ENCODE measurements at places on chromosomes 2 and 18.

- H3K36me3 ChIP-seq, result no peaks in the 10 kb centered on the region
- no peak overlapping the region for H3K4me3 ChIP-seq
- H3K27me3 ChIP-seq, result peaks cover 28% of the 10 kb centered on the region
- no peaks in the 10 kb centered on the region for H3K4me1 ChIP-seq
These were observed 14.1 kb downstream of the MRO start for GRCh38 chr18:50805732-50806131.

DNA sequence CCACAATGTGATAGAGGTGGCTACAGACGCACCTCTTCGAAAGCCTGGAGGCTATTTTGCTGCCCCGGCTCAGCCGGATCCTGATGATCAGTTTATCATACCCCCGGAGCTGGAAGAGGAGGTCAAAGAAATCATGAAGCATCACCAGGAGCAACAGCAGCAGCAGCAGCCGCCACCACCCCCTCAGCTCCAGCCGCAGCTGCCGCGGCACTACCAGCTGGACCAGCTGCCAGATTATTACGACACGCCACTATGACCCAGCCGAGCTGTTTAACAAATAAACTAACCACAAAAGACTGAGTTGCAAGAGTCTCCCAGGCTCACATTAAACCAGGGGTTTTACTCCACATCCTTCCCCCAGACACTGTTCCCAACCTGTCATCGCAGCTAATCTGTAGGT, 263.8 kb downstream of the PHLPP1 start:
- no peak overlapping the region for H3K27ac ChIP-seq
- H3K4me1 ChIP-seq, result peaks cover 9% of the 10 kb centered on the region
- H3K4me3 ChIP-seq, result no peak overlapping the region

GRCh38 chr2:37795938-37796337, 124.5 kb upstream of the CDC42EP3 start:
- no peak overlapping the region for H3K27ac ChIP-seq
- no peaks in the 10 kb centered on the region for H3K27me3 ChIP-seq
- H3K4me3 ChIP-seq, result no peak overlapping the region
- DNase-seq, result no peak
- H3K4me1 ChIP-seq, result peaks cover 12% of the 10 kb centered on the region
- no peaks in the 10 kb centered on the region for H3K36me3 ChIP-seq

- H3K4me1 ChIP-seq, result no peaks in the 10 kb centered on the region
- H3K4me3 ChIP-seq, result no peak overlapping the region
- no peaks in the 10 kb centered on the region for H3K27me3 ChIP-seq
- H3K36me3 ChIP-seq, result peaks cover 2% of the 10 kb centered on the region
- no peak for DNase-seq
These were observed 413.7 kb upstream of the RGPD4 start for GRCh38 chr2:107412981-107413380.

- H3K27me3 ChIP-seq, result no peaks in the 10 kb centered on the region
- no peak overlapping the region for H3K4me3 ChIP-seq
- H3K4me1 ChIP-seq, result peaks cover 11% of the 10 kb centered on the region
- DNase-seq, result no peak
- H3K36me3 ChIP-seq, result no peaks in the 10 kb centered on the region
These were observed 17.2 kb upstream of the ASB1 start for GRCh38 chr2:238409341-238410199.

DNA sequence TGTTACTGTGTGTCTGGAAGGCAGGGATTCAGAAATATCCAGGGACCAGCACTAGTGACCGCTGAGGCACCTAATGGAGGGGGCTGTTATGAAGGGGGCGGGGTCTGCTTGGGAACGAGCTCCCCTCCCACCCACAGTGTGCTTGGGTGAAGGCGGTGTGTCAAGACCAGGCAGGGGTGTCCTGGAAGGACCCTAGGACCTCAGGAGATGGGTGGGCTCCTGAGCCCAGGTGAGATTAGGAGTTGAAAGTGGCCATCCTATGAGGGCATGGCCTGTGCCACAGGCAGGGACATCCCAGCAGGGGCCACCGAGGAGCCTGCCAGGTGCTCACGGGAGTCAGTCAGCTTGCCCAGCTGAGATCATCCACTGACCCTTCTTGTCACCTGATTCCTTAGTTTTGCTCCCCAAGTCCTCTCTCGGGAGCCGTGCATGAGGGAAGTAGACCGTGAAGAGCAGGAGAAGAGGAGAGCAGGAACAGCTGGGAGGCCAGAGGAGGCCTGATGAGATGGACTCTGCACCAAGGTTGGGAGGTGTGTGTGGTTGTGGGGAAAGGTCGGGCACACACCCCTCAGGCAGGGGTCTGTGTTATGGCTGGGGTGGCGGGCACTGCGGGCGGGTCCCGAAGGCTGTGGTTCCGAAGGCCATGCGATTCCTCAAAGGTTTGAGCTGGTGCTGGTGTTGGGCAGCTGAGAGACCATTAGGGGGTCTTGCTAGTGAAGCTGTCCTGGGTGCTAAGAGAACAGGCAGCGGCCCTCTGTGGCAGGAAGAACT, 180.9 kb upstream of the HS6ST1 start:
- no peak overlapping the region for H3K4me3 ChIP-seq
- DNase-seq, result no peak
- H3K36me3 ChIP-seq, result peaks cover 3% of the 10 kb centered on the region

DNA sequence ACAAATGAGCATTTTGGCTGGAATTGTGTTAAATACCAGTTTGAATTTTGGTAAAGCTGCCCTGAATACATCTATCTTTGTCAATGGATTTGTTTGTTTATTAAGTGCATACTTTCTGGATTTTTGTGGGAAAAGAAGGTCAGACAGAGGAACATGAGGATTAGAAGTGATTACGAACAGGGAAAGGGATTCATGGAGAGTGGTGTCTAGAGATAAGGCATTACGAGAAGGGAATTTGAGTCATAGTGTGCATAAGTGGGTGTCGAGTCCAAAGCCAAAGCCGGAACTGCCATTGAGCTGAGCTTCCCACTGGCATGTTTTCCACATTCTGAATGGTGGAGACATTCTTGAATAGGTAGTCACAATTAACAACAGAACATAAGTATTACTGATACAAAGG, 68.9 kb upstream of the EFEMP1 start:
- no peaks in the 10 kb centered on the region for H3K4me1 ChIP-seq
- DNase-seq, result no peak
- no peak overlapping the region for H3K4me3 ChIP-seq
- H3K27ac ChIP-seq, result no peak overlapping the region
- H3K27me3 ChIP-seq, result no peaks in the 10 kb centered on the region

DNA sequence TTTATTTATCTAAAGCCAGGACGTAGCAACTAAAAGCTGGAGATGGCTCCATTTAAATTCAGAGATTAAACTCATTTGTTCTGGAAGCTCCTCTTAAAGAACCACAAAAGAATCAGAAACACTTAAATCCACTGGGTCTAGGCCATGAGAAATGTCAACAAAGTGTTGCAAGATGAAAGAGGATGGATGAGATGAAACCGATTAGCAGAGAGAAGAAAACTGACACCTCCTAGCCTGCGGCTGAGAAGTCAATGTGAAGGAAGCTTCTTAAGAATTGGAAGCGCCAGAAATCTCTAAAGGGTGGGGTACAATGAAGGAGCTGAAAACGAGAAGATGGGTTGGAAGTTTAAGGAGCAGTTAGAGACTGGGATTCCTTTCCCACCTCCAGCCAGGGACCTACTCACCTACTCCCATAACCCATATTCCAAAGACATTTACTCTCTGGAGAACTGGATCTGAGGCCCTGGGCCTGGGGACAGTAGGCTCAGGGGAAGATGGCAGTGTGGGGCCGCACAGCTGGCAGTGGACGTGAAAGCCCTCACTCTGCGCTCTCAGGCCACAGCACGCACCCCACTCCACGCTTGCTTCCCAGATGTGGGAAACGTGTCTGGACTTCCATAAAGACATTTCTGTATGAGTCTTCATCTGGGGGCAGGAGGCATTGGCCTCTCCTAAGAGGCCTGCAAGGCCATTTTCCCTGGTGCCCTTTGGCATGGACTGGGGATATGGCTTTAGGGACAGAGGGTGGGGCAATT, 188.4 kb downstream of the LOXHD1 start:
- H3K36me3 ChIP-seq, result peaks cover 2% of the 10 kb centered on the region
- peaks cover 47% of the 10 kb centered on the region for H3K27me3 ChIP-seq
- H3K27ac ChIP-seq, result no peak overlapping the region
- no peak overlapping the region for H3K4me3 ChIP-seq
- DNase-seq, result no peak
- peaks cover 6% of the 10 kb centered on the region for H3K4me1 ChIP-seq

DNA sequence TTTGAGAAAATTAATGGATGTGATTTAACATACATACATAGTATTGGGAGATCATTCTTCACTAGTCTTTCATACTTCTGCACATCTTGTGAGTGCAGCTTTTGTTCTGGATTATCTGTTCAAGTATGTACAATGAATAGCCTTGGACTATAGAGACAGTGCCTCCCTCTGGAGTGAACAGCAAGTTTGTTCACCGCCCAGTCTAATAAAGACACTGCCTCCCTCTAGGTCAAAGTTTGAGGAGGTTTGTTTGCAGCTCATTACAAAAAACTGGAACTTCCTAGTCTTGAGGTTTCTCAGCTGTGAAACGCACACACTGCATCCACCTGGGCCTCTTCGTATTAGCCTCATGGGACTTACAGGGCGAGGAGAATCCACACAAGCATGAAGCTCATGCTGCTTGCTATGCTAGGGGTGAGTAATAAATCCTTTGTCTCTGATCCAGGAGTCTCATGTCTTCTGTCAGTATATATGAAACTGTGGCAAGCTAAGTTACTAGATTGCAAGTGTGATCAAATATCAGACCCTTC, 26.0 kb upstream of the LAPTM4A start:
- H3K27ac ChIP-seq, result no peak overlapping the region
- no peak for DNase-seq
- H3K27me3 ChIP-seq, result peaks cover 16% of the 10 kb centered on the region
- H3K36me3 ChIP-seq, result no peaks in the 10 kb centered on the region
- H3K4me1 ChIP-seq, result no peaks in the 10 kb centered on the region
